Chondrocyte (in vitro differentiated cells): ENCODE measurements at places on chromosomes 16 and 17. TPM values are rescaled to one million over a fixed set of nuclear protein-coding genes. Genes with fewer than 3 reads are reported as not detected.

DNA sequence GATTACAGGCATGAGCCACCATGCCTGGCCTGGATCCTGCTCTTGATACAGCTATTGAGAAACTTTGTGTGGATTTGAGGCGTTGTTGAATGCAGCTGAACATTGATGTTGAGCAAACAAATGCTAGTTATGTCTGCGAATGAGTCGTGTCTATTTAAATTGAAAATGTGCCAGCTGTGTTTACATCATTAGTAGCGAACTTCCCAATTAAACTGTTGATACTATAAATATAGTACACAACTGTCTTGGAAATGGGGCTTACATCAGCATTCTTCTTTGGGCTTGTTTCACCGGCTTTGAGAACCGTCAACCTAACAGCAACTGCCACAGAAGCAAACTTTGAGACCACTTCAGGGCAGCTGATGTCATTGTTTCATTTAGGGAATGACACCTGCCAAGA is 251.9 kb downstream of the RBFOX1 start:
- no peak for DNase-seq

- DNase-seq: no peak
Observed at GRCh38 chr16:9976601-9977000, 205.6 kb downstream of the GRIN2A start.

Gene HS3ST3A1
- 8.8 to 11.5 TPM (median 10.6 TPM) in 3 replicates for total RNA-seq

GRCh38 chr16:10647721-10648296 is 46.9 kb downstream of the TEKT5 start:
- DNase-seq: no peak

Gene GAN
- total RNA-seq: 12.8 to 18.0 TPM (median 16.7 TPM) in 3 replicates
